Endothelial cell of coronary artery (primary cell): ENCODE measurements at places on chromosomes 1 and 21. TPM values are rescaled to one million over a fixed set of nuclear protein-coding genes. Genes with fewer than 3 reads are reported as not detected.

FASLG gene
- total RNA-seq, result not detected in 2 replicates

NBPF4 gene
- total RNA-seq, result not detected in 2 replicates

EIF4G3 gene
- 27.4 and 35.8 TPM in 2 replicates for total RNA-seq

G0S2 gene
- total RNA-seq, result 14.4 and 23.2 TPM in 2 replicates

DIPK1A gene
- total RNA-seq, result 0.18 and 3.4 TPM in 2 replicates
